SHP77 (cell line): ENCODE measurements at places on chromosomes 4 and X.

DNA sequence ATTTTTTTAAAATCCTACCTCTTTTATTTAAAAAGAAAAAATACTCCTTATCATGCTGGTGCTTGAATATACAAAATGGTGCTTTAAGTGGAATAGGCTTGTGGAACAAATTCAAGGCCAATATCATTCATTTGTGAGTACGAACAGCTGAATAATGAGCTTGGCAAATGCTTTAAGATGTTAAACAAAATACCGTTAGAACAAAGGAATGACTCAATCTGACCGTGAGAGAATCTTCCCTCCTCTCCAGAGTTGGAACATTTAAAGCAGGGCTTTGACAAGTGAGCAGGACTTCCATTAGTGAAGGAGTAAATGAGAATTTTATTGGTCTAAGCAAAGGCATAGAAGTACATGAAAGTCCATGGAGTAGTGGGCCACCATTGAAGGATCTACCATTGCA is 74.5 kb downstream of the DCLK2 start:
- no peak for DNase-seq

DNA sequence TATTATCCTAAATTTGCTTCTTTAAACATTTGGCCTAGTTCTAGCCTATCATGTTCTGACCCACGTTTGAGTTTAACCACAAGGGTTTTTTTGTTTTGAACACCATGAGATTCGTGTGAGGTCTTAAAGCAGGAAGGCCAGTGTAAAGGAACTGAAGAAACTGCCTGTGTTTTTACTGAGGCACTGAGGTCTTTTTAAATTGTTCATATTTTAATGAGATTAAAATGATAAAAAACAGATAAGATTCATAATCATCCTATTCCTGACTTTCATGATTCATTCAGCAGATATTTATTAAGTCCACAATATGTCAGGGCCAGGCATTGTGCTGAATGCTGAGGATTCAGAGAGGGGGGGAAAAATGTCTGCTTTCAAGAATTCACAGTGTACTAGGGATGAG is 3.2 kb downstream of the RPS6KA3 start:
- no peak for DNase-seq

- DNase-seq: no peak
Observed at GRCh38 chr4:99816545-99817308, at the start of gene DAPP1. Gene DAPP1 (plus strand): TSS chr4:99816827. CDS start chr4:99816914, 87 bp downstream.

DNA sequence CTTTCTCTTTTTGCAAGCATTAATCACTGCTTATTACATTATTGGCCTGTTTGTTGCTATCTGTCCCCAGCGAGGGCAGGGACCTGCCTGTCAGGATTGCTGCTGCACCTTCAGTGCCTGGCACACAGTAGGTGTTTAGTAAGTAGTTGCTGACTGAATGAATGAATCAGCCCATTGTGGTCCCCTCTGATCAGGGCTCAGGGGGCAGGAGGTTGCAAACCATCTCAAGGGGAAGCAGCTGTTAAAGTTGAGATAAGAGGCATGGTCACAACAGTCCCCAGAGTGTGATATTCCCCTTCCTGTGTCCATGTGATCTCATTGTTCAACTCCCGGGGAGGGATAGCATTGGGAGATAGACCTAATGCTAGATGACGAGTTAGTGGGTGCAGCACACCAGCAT is 85.4 kb downstream of the WFS1 start:
- DNase-seq: no peak

DNA sequence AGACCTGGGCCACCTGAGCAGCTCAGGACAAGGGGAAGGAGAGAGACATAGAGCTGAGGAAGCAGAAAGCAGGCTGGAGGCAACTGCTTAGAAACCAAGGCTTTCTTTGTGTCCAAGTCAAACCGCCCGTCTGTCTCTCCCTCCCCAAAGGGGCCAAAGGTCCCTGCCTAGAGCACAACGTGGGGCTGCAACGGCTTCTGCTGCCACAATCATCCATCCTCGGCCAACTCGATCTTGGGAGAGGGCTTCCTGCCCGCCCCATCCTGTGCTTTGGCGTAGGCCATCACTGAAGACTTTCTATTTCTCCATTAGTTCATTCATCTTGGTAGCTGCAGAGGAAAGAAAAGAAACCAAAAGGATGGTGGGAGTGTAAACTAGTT is 1.7 kb upstream of the TREX2 start:
- DNase-seq: no peak

DNA sequence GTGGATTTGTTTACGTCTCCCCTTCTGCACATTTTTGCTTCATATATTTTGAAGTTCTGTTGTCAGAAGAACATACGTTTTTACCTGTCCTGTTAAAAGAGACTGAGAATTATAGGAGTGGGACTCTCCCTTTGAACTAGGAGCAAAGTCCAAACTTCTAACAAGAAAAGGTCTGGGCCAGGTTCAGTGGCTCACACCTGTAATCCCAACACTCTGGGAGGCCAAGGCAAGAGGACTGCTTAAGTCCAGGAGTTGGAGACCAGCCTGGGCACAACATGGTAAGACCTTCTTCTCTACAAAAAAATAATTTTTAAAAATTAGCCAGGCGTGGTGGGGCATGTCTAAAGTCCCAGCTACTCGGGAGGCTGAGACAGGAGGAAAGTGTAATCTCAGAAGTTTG is 15.8 kb downstream of the LIN54 start:
- no peak for DNase-seq

DNA sequence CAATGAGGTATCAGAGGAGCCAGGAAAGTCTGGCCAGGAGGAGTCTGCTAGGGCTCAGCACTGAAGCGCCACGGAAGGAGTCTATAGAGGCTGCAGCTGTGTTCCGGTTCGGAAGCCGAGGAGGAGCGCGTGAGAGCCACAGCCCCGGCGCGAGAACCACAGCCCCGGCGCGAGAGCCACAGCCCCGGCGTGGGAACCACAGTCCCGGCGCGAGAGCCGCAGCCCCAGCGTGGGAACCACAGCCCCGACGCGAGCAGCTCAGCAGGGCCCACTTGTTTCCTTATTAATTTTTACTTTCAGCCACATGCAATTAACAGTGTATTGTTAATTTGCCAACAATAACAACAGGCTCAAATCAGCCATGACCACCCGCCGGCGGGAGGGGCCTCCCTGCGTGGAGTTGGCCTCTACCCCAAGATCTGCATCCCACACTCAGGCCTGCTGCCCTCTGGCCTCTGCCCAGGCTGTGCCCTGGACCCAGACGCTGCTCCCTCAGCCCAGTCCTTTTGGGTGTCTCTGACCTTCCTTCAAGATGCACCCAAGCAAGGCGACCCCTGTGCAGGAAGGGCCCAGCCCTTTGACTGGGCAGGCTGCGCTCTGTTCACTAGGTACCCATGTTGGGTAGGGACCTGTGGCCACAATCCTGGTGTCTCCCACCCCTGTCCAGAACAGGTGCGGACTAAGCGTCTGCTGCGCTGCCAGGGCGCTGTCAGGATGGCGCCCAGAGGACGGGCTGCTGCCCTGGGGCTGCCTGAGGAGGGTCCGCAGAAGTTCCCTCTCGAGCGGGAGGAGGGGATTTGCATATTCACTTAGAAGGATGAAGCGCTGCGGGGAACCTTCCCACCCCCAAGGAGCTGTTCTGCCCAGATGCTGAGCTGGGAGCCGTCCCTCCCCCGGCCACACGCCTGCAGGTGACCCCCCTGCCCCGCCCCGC is 113.8 kb downstream of the ADRA2C start:
- DNase-seq: no peak

GRCh38 chrX:40189637-40190036 is 91.9 kb upstream of the BCOR start:
- no peak for DNase-seq

GRCh38 chr4:52606040-52606439 is 53.1 kb downstream of the USP46 start:
- no peak for DNase-seq

GRCh38 chrX:20118065-20118824 is 1.5 kb upstream of the MAP7D2 start:
- DNase-seq: no peak

- DNase-seq: no peak
Observed at GRCh38 chrX:150038315-150038714, 100.0 kb upstream of the EOLA2 start.

GRCh38 chrX:37454537-37455285 is 105.5 kb downstream of the PRRG1 start:
- DNase-seq: no peak

DNA sequence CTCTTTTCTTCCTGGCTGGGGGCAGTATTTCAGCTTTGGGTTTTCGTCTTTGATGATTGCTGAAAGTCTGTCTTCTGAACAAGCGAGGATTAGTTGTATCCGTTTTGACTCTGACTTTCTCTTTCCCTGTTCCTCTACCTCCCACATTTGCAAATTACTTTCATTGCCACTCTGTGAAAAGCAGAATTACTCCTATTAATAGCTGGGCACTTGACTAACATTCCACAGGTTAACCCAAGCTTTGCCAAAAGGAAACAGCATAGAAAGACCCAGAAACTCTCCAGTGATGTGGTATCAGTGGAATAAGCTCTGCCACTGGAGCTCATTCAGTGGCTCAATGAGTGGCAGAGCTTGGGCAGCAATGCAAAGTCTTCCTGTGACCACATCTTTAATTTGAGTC is 238.9 kb downstream of the PALLD start:
- DNase-seq: no peak

GRCh38 chr4:89334830-89335229 is 27.2 kb upstream of the GPRIN3 start:
- DNase-seq: no peak

DNA sequence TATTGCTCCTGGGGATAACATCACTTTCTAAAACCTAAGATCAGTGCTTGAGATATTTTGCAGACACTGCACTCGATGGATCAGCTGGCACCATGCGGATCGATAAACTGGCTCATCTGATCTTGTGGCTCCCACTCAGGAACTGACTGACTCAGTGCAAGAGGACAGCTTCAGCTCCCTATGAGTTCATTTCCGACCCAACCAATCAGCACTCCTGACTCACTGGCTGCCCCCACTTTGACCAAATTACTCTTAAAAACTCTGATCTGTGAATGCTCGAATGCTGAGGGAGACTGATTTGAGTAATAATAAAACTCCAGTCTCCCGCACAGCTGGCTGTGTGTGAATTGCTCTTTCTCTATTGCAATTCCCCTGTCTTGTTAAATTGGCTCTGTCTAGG is 110.1 kb downstream of the ANAPC4 start:
- no peak for DNase-seq

- DNase-seq: no peak
Observed at GRCh38 chr4:142549248-142549647, 296.9 kb downstream of the INPP4B start.

DNA sequence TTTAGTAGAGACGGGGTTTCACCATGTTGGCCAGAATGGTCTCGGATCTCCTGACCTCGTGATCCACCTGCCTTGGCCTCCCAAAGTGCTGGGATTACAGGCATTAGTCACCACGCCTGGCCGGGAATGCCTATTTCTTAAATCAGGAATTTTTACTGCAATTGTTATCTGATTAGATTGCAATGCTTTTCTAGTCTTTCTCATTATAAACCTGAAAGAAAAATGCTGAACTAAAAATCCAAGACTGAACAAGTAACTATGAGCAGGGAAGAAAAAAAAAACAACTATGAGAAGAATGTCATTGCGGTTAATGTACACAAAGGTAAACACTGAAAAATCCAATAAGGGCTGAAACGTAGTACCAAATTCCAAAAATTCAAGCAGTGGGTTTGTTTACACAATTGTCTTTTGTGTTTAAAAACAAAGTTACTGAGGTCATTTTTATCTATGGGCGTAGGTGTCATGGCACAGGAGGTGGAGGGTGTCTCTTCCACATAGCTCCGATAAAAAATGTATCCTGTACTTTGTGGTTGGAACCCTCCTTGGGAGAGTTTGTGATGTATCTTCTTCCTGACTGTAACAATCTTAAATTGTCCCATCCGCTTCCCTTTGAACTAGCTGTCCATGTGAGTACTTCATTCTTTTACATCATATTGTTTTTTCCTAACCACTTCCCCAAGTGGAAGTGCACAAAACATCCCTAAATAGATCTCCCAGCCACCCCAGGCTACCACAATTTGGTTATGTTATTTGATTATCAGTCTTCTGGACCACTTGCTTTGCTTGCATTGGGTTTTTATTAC is 11.1 kb upstream of the TMEM156 start:
- no peak for DNase-seq

- DNase-seq: no peak
Observed at GRCh38 chr4:24569662-24570061, 14.7 kb downstream of the DHX15 start.

- DNase-seq: no peak
Observed at GRCh38 chr4:162506253-162506652, 342.5 kb upstream of the FSTL5 start.

GRCh38 chr4:23266401-23266800 is 573.7 kb downstream of the GBA3 start:
- DNase-seq: no peak

DNA sequence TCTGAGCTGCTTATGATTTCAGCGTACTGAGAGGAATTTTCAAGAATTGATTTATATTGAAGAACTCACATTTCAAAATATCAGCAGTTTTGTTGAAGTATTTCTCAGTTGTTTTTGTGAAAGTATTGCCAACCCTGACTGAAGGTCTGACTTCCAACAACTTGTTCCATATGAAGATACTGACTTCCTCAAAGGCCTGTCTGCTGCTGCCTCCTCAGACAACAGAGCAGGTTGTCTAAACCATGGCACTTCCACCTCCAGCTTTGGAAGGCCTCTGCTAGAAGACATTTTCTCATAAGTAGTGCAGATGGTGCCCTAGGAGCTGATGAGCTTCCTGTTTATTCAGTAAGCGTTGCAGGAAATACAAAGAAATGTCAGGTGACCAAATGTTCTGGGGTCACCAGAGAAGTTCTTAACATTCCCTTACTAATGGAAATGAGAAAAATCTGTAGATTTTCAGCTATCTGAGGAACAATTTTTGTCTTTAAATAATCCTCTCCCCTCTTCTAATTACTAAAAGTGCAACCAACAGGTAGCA is 28.8 kb downstream of the FGF2 start:
- DNase-seq: no peak

DNA sequence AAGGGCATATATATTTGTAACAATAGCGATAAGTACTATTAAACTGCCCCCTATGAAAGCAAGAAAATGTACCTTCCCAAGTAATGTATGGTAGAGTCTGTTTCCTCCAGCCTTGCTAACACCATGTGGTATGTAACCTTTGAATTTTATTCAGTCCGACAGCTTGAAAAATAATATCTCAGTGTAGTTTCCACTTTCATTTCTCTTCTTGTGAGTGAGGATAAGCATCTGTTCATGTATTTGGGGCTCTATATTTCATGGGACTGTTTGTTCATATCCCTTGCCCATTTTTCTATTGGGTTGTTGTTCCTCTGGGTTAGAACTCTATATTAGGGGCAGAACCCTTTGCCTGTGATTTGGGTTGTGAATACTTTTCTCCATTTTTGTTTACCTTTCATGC is 58.3 kb downstream of the USP38 start:
- no peak for DNase-seq
